ENCODE measurements at places on chromosomes 13 and 19. TPM values are rescaled to one million over a fixed set of nuclear protein-coding genes. Genes with fewer than 3 reads are reported as not detected.

DNA sequence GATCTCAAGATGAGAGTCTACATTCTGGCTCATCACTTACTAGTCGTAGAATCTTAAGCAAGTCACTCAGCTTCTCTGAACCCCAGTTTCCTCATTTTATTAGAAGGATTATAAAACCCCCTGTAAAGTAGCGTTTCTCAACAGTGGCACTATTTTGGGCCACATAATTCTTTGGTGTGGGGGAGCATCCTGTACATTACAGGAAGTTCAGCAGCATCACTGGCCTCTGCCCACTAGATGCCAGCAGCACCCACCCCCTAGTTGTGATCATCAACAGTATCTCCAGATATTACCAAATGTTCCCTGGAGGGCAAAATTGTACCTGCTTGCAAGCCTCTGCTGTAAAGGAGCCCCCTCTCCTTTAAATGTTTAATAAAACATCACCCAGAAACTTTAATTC is 22.6 kb downstream of the STARD13 start:
- DNase-seq: no peak

- DNase-seq: no peak
Observed at GRCh38 chr19:29843180-29844051, 31.6 kb downstream of the CCNE1 start.

DNA sequence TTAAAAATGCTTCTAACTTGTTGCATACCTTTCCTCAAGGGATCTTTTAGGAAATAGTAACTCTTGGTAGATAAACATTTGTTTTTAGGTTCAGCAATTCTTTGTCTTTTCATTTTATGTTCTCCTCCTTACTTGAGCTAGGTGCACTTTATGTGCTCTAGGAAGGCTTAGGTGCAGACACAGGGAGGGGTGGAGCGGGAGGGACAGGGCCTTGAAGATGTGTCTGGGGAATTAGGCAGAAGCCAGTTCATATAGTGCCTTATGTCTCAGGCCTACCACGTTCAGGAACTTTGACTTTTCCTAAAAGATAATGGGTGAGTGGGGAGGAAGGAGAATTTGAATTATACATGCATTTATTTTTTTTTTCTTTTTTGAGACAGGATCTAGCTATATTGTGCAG is 37.7 kb downstream of the IRS2 start:
- DNase-seq: no peak

GRCh38 chr19:3665681-3666544 is 34.4 kb downstream of the PIP5K1C start:
- peak; percentile 85 for DNase-seq

The C19orf85 gene
- not detected for total RNA-seq

DNA sequence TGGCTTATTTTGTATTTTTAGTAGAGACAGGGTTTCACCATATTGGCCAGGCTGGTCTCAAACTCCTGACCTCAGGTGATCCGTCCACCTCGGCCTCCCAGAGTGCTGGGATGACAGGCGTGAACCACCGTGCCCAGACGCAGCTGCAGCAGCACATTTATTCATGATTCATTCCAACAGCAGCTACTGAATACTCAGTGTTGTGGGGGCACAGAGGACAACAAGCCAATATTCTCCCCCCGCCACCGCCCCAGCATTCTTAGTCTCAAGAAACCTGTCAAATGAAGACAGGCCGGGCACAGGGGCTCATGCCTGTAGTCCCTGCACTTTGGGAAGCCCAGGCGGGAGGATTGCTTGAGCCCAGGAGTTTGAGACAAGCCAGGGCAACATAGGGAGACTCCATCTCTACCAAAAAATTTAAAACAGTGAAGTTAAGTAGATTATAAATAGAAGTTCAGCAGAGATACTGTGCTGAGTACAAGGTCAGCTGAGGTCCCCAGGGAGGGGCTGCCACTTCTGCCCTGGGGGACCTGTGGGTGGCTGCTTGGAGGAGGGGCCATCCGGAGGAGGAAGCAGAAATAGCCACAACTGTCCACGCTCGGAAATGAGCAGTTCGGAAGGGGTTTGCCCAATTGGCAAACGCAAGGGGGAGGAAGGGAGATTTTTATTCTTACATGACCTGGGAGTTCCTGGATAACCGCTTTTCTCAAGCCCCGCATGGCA is 4.3 kb downstream of the DOT1L start:
- DNase-seq: peak; percentile 89

GRCh38 chr13:30172593-30173302 is 134.6 kb downstream of the KATNAL1 start:
- DNase-seq: no peak

- DNase-seq: no peak
Observed at GRCh38 chr19:30366282-30366681, 5.9 kb upstream of the ZNF536 start.

- peak; percentile 67 for DNase-seq
Observed at GRCh38 chr19:17872251-17873001, 681 bp downstream of the SLC5A5 start.

DNA sequence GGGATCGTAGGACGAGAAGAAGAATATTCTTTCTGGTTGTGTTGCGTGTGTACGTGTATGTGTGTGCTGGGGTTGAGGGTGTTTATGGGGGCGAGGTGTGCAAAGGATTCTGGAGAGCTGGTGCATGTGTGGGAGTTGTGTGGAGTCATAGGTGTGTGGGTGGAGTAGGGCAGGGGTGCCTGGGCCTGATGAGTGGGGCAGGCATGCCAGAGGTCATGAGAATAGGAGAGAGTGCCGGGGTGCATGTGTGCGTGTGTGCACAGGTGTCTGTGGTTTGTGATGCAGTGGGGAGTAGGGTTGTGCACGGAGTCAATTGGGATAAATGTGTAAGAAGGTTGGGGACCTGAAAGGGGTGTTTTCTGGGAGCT is 649 bp downstream of the TMEM91 start:
- no peak for DNase-seq

DNA sequence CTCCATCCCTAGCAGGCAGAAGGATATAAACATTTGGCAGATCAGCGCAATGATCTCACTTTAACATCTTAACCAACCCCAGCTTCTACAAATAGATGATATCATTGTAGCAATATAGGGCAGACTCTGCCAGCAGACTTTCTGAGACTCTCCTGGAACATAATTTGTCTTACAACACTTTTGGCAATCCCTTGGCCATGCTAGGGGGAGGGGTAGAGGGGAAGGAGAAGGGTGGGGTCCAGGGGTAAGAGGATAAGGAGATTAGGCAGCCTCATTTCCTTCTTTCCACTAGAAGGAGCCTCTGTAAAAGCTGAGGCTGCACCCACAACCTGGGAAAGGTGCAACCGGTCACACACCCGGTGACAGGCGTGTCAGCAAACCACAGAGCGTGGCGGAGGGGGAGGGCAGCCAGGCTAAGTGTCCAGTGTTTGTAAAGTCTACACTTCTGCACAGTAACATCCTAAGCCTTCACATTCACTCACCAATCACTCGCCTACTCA is 8.7 kb upstream of the UBAC2 start:
- no peak for DNase-seq

DNA sequence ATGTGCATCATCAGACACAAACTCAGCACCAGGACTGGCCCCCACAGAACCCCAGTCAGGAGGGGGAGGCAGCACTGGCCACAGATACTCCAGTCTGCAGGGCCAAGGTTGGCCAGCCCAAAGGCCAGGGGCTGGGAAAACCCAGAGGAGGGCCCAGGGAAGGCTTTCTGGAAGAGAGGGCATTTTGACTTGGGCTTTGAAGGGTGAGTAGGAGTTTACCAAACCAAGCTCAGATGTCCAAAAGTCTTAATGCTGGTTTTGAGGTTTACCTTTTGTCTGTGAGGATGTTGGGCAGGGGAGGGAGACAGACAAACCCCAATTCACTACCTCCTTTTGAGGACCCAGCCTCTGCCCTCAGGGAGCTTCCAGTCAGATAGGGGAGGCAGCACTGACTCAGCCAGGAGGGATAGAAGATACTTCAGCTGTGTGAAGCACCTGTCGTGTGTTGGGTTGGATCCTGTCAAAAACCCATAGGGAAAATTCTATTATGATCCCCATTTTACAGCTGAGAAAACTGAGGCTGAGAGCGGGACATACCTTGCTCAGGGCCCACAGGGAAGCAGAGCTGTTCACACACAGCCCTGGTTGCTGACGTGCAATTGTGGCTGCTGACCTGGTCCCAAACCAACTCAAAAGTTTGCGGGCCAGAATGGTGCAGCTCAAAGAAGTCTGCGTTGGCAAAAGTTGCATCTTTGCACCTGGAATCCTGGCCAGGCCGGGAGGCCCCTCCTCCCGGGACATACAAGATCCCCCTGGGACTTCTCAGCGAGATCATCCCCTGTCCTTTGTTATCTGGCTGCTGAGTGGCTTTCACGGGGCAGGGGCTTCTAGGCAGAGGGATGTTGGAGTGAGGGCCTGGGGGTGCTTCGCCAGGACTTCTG is 13.1 kb downstream of the CILP2 start:
- DNase-seq: no peak

- no peak for DNase-seq
Observed at GRCh38 chr19:44818466-44819031, 9.6 kb downstream of the BCAM start.

The SCEL gene
- total RNA-seq: not detected

DNA sequence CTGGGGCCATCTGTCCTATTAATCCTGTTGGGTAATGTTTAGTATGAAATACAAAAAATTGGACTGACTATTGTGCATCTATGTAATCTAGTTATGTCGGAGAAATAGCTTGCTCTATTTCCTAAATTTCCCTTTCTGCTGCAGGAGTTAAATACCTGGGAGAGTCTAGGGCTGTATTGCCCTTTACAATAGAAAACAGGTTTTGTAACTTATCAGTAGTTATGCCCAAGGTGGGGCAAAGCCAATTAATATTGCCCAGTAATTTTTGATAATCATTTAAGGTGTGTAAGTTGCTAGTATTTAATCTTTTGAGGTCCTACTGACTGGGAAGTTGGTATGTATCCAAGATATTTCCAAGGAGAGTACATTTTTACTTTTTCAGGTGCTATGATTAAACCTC is 838.1 kb downstream of the DACH1 start:
- no peak for DNase-seq

The GJA3 gene
- 17.9 TPM for total RNA-seq

- peak; percentile 85 for DNase-seq
Observed at GRCh38 chr19:50728084-50728737, 5.0 kb downstream of the CLEC11A start.

DNA sequence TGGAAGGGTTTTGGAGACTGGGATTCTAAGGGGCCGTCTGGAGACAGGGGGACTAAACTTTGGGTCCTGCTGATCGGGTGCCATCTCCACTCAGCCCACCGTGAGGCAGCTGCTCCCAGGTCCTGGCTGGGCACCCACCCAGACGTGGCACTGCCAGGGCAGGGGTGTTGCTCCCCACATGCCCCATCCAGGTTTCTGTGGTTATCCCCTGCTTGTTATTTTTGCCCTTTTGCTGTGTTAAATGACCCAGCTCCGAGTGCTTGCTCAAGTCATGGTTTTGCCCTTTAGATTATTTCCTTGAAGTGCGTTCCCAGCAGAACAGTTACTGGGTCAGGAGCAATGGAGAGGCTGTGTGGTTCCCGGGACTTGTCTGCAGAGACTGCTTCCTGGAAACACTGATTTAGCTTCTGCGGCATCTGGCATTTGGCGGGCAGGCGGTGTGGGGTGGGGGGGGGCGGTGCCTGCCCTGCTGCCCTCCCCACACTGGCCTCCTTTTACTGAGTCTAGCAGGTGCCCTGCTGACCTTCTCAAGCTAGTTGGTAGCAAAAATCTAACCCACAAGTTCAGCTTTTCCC is 1.9 kb downstream of the RAB11B start:
- DNase-seq: no peak

DNA sequence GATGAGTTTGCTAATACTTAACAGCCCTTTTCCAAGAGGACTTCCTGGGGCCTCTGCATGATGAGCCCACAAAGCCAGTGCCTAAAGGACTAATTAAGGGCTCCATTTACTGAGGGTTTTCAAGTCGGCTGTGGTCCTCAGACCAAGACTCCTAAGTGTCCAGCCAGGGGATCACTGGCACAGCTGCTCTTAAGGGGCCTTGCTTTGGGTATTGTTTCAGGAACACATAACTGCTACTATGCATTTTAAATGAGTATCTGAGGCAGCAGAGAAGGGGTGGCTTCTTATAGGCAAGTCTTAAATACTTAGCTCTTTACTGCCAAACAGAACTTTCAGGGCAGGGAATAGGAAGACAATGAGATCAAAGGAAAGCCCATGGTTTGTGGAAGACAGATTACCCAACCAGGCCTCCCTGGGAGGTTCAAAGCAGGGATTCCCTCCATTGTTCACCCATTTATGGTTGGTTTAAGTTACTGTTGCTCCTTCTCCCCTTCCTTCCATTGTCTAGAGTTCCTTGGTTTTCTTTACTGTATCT is 61.9 kb downstream of the TNFRSF19 start:
- DNase-seq: no peak

The ZNF576 gene
- total RNA-seq: 9.3 TPM

DNA sequence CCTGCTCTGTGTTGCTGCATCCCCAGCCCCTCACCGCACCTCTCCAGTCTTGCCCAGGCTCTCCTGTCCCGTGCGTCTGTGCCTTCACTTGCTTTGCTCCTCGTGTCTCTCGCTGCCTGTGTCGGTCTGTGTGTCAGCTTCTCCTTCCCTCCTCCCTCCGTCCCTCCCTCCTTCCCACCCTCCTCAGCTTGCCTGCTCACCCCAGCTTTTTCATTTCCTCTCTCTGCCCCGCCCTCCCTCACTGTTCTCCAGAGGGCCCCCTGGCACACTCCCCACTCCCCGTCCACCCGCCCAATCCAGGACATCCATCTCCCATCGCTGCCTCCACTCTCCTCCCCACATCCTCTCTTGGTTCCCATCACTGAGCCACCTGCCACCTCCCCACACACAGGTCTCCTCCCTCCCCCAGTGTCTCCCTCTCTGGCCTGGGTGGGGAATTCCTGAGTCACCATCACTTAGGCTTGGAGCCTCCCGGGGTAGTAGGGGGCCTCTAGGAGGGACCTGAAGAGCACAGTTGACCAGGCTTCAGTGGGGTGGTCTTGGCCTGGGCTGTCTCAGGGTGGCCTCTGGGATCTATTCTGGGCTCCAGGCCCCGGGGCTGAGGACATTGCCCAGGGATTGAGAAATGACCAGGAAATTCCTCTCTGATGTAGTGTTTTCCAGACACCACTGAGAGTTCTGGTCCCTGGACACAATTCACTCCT is at the start of gene PTGIR:
Gene PTGIR, minus strand, starts transcription at position 132 of the 704 bp plus-strand sequence. CDS start 864 bp downstream, outside the sequence.
- DNase-seq: peak; percentile 84

GRCh38 chr13:80215368-80215767 is 125.6 kb downstream of the SPRY2 start:
- DNase-seq: no peak

The ERICH4 gene
- not detected for total RNA-seq

Data from Right ventricle myocardium inferior (tissue), 1 donor.